Lower leg skin (tissue), 4 donors: ENCODE measurements at places on chromosomes 5 and 9. TPM values are rescaled to one million over a fixed set of nuclear protein-coding genes. Genes with fewer than 3 reads are reported as not detected.
A peak's percentile ranks its signal among the peaks of the same experiment; 100 is the strongest.

DNA sequence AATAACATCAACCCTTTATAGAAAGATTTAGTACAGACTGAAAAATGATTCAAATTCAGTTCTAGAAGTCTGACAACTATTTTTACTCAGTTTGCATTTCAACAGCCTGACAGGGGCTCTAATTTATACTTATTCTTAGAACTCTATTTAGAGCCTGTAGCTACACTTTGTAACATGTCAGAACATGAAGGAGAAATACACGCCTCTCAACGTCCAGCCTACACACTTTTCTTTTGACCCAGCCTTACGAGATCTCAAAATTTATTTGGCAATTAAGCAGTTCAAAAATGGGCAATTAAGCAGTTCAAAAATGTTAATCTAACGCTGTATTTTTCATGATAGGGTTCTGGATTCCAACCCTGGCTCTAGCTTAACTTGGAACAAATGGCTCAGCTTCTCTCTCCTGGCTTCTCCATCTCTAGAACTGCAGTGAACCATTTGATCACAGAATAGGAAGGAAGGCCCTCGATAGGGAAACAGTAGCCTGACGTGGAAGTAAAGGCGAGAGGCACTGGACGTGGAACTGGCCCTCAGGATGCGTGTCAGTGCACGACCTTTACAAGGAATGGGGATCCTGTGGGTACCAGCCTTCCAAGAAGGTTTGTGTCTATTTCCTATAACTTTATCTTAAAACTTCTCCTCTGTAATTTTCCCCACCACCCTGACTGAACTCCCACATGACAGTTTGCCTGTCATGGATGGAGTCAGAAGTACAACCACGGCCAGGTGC, 66.4 kb downstream of the PRRT1B start:
- DNase-seq: no peak

DNA sequence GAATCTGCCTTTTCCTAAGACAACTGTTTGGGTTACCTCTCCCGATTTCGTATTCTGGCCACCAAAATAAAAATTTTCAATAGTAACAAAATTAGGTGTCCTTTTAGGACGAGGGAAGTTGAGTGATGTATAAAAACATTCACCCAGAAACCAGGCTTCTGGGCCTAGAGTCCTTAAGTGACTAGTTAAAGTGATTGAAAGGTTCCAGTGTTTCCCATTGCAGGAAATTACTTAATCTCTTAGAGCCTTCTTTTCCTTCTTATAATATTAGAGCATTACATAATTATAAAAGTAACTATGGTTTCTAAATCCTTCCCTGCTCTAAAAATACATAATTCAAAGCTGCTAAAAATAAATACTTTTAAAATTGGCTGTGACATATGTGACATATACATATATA, 7.3 kb downstream of the MCIDAS start:
- no peak for DNase-seq

DNA sequence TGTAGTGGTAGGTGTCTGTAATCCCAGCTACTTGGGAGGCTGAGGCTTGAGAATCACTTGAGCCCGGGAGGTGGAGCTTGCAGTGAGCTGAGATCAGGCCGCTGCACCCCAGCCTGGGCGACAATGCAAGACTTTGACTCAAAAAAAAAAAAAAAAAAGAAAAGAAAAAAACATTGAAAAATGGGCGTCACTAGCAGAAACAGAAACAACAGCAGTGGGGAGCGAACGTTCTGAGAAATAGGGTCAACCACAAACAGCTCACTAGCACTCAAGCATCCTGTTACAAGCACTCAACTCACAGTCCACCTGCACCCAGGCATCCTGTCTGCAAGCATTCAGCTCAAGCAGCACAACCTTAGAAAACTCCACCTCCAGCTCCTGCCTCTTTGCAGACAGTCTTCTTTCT, 17.2 kb downstream of the TRIM14 start:
- no peak for DNase-seq

PLEKHG4B gene
- 0.34 TPM for total RNA-seq

GRCh38 chr5:55230086-55230629, 3.0 kb upstream of the MCIDAS start:
- no peak for DNase-seq

DNA sequence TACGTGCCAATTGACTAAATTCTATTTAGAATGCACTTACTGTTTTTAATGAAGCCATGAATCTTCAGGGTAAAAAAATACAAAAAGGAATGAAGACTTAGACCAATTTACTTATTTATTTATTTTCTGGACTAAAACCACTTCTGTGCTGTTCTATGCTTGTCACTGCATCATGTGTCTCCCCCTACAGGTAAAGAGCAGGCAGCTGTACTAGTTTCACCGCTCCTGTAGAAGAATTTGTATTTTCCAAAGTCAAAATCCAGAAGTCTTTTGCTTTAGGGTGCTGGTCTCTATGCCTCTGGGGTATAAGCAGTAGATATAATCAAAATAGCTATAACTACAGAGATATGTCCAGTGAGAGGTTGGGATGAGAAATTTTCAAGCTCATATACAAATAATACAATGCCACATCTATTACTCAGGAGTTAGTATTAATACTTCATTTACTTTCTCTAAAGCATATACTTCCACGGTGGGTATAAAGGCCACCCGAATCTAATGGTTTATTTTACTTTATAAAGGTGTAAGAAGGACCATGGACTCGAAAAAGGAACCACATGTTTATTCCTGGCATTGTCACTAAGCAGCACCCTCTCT, 591.5 kb downstream of the RAB3C start:
- no peak for DNase-seq

DNA sequence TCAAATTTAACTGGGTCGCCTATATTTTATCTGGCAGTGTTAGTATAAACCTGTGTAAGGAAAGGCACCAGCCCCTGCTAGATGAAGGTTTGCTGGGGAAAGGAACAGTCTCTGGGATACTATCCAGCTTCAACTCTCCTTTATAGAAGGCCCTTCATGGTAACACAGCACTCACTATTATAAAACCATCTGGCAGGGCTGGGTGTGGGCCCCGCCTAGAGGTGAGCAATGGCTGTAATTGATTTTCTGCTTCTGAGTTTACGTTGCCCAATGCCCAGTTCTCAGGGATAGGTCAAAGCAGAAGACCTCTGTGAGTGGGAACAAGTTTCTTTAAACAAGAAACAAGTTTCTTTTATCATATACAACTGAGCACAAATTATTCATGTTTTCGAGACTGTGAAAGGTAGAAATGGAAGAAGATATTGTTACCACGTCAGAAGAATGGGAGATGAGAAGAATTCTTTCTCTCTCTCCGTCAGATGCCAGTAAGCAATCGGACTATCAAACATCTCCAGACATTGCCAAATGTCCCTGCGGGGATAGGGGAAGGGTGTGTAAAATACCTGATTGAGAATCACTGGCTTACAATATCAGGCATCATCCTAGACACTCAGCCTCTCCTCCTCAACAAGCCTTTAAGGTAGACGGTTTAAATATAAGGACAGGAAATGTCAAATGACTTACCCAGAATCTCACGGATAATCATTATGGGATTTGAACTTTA, 205.9 kb downstream of the PDZD2 start:
- DNase-seq: peak; percentile 9

GPR21 gene
- total RNA-seq: 1.3 TPM

GRCh38 chr9:125679597-125680189, 27.3 kb downstream of the MAPKAP1 start:
- DNase-seq: no peak

DNA sequence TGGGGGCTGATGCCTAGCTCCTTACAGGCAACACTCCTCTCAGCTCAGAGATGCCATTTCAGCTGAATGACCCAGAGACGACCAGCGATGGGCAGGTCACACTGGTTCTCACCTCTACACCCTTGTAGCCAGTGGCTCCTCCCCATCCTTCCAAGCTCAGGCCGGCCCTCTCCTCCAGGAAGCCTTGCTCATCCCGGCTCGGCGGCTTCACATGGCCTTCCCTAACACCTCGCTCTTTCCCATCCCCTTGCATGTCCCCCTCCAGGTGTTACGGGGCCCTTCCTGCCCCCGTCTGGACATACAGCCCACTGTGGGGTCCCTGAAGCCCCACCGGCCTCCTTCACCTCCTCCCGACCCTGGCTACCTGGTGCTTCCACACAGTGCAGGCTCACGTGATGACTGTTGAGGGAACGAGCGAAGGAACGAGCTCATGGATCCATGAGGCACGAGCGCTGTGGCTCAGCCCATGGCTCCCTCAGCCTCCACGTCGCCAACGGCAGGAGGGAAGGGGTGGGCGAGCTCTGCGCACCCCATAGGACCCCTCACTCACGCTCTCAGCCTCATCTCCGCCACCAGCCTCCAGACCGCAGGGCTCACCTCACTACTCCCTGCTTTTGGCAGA, 45.7 kb downstream of the SARDH start:
- no peak for DNase-seq

ACOT12 gene
- not detected for total RNA-seq
